ENCODE measurements at places on chromosomes 2 and 18. TPM values are rescaled to one million over a fixed set of nuclear protein-coding genes. Genes with fewer than 3 reads are reported as not detected.

BMP10 gene
- total RNA-seq: not detected

POTEJ gene
- 0.03 TPM for total RNA-seq

CD207 gene
- total RNA-seq: 0.11 TPM

NEB gene
- 1.1 TPM for total RNA-seq

STPG4 gene
- 0.15 TPM for total RNA-seq
